RPMI8226 (cell line): ENCODE measurements at places on chromosomes 7 and 10.

GRCh38 chr10:21529032-21529910 lies 3.8 kb upstream of the SKIDA1 start:
- DNase-seq = no peak

DNA sequence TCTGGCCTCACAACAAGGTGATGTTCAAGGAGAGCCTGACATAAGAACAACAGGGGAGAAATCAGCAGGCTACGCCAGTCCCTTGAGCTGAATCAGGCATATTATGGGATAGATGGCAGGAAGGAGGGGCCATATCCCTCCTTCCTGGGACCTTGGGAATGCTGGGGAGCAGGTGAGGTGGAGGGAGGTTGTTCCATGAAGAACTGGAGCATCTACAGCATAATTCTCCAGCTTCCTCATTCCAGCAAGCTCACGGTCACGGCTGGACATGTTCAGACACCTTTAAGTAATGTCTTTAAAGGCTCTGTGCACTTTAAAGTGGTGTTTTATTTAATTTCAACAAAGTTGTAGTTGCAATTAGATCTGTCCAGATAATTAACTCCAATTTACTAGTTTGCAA lies 780.5 kb downstream of the TYW1 start:
- DNase-seq = no peak

GRCh38 chr10:78432583-78432982 lies 398.9 kb downstream of the RPS24 start:
- no peak for DNase-seq

DNA sequence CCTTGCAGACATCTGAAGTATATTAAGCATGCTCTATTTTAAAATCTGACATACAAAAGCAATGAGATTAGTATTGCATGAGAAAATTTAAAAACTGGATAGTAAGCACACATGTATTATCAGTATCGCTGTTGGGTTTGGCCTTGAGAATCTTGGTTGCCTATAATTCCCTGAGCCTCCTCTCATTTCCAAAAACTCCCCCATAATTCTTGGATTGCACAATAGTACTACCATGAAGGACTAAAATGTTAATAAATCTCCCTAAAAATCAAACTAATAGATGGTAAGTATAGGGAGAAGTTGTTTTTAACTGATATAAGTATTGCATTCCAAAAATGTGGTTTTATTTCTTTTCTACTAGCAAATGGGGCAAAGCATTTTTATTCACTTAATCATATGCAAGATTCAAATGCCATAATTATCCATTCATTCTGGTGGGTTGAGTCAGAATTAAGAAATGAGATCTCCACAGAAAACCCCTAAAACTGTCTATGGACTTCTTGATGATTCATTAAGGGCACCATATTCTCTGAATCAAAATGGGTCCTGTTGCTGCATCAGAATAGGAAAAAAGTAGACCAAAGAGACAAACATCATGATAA lies 10.3 kb upstream of the VIM start:
- DNase-seq = no peak

DNA sequence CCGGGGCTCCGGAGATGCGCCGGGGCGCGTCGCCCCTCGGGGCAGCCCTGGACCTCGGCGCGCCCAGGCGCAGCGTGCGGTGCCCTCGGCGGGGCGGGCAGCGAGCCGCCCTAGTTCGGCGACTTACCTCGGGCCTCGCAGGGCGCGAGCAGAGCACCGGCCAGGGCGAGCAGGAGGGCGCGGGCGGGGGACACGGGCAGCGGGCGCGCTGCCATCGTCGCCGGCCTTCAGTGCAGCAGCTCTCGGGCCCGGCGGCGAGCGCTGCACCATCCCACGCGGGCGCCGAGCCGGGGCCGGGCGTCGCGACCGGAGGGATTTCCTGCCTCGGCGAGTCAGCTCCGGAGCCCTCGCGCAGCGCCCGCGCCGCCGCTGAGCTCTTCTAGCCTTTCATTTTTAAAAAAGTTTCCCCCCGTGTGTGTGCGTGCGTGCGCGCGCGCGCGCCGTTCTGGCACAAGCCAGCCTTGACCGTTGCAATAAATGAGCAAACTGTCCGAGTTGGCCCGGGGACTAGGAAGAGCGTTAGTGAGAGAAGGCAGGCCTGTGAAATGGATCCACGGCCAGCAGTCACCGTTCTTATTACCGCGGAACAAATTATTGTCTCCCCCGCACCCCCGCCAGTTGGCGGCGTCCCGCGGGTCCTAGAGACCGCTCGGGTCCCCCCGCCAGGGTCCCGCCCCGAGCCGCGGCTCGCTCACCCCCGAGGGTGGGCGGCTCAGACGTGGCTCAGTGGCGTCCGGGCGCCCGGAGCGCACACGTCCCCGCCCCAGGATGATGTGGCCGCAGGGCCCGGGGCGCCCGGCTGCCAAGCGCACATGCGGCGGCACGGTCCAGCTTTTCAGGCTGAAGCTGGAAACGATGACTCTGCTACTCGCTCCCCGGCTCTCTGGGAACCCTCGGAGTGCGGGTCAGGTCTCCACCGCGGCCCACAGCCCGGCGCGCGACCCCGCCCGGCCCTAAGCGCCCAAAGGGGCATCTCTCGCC lies at the start of gene ADAM12:
ADAM12 (minus strand) TSS at position 547 of the 981 bp plus-strand sequence; CDS start at position 215, 332 bp downstream.
- DNase-seq = no peak

- DNase-seq = no peak
These were observed 47.9 kb upstream of the MYL10 start for GRCh38 chr7:101676956-101677355.

GRCh38 chr10:2119316-2119715 lies 382.0 kb upstream of the ADARB2 start:
- DNase-seq = no peak

- DNase-seq = no peak
These were observed 21.2 kb downstream of the CYP17A1 start for GRCh38 chr10:102815790-102816549.

GRCh38 chr10:113917636-113918035 lies 63.2 kb downstream of the NHLRC2 start:
- no peak for DNase-seq

DNA sequence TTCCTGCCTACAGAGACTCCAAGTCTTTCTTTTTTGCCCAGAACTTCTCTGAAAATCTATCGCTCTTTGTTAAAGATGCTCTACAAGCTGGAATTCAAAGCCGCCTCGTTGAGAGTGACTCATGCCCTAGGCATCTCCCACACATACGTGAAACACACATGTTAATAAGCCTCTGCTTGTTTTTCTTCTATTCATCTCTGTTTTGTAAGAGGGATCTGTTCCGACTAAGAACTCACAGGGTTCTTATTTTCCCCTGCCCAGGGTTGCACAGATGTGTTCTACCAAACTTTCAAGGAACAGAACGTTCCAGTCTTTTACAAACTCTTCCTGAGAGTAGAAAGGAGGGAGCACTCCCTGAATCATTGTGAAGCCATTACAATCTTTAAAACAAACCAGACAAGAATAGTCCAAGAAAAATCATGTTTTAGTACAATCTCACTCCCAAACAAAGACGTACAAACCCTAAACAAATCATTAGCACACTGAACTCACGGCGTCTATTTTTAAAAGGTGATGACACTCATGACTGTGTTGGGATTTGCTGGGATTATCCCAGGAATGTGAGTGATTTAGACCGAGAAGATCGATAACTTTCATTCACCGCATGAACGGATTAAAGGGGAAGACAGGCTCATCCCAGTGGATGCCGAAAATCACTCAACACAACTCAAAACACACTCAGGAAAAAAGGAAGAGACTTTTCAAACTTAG lies 55.3 kb upstream of the INPP5A start:
- DNase-seq = no peak

GRCh38 chr7:105015390-105015965 lies 1.5 kb downstream of the KMT2E start:
- peak; percentile 56 for DNase-seq

- no peak for DNase-seq
These were observed 64.6 kb downstream of the WDFY4 start for GRCh38 chr10:48749254-48749787.

GRCh38 chr7:23356726-23357125 lies 57.6 kb downstream of the MALSU1 start:
- DNase-seq = no peak

DNA sequence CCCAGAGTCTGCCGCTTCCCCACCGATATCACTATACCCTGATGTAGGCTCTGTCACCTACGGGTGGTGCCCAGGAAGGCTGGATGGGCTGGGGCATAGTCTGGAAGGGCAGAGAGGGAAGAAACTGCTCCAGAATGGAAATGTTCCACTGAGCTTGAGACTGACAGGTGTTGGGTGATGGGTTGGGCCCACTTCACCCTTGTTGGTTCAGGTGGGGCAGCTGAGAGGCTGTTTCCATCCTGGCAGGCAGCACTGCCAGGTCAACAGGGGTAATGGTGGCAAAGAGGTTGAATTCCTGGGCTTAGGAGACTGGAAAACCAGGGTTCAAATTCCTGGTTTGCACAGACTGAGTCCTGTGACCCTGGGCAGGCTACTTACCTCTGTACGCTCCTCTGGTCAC lies 28.5 kb upstream of the FRAT2 start:
- DNase-seq = no peak

GRCh38 chr7:88140947-88141346 lies 78.9 kb downstream of the SRI start:
- DNase-seq = no peak

- DNase-seq = no peak
These were observed 13.0 kb downstream of the TUBGCP2 start for GRCh38 chr10:133295426-133296320.

DNA sequence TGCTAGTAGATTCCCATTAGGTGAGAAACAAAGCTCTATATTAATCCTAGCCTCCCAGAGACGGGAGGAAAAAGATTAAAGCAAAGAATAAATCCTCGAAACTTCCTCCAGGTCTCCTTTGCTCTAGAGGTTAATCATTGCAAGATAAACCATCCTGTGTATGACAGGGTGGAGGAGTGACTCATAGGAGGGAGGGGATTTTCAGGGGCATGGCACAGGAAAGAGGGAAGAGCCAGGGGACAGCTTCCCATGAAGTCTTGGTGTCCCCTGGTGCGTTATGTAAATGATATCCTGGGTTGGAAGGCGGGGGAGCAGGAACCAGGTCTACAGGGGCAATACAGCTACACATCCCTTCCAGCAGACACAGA lies 780 bp downstream of the CYP3A5 start:
- no peak for DNase-seq

DNA sequence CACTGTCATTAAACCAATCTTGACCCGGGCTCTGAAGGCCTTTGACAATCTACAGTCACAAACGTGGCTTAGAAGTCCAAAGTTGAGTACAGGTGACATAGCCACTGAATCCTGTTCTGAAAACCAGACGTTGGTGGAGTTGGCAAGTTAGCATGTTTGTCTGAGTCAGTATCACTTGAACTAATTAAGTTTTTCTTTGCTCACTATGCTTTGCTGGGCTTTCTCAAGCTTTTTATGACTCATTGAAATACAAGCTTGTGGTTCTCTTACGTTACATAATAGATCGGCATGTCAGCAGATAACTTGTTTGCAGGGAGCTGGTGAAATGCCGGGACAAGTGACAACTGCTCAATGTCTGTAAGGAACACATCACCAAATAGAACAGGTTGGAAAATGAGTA lies 53.8 kb downstream of the ARL5B start:
- no peak for DNase-seq
